AG04449 (cell line): ENCODE measurements at places on chromosomes 5 and 9.

- DNase-seq: no peak
These were observed 32.3 kb downstream of the OLFML2A start for GRCh38 chr9:124809211-124809610.

DNA sequence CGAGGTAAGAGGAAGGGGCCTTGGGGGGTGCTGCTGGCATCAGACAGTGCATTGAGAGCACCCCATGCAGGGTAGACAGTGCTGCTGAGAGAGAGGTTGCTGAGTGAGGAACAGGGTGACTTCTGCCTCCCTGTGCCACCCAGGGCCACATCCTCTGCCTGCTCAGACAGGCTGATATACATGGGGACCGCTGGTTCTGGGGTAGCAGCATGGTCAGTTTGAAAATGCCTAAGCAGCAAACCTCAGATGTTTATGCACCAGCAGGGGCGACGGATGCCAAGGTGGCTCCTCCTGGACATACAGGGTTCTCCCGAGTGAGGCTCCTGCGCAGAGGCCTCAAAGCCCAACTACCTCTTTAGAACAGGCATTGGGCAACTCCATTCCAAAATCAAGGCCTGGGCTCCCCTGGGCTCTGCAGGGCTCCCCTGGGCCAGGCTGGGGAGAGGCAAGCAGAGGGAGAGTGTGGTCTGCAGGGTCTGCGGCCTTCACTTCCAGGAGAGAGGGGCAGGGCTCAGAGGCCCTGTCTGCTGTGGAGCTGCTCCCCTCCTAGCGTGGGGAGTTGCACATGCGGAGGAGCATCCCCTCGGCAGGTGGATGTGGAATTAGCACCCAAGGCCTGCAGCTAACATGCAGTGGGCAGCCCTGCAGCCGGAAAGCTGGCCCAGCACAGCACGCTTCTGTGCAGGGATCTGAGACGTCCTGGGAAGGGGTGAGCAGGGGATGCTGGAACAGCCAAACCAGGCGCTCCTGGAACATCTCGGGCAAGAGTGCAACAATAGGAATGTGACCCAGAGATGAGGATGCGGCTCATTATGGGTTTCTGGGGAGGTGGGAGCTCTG is 46.5 kb downstream of the IRX2 start:
- DNase-seq: no peak

DNA sequence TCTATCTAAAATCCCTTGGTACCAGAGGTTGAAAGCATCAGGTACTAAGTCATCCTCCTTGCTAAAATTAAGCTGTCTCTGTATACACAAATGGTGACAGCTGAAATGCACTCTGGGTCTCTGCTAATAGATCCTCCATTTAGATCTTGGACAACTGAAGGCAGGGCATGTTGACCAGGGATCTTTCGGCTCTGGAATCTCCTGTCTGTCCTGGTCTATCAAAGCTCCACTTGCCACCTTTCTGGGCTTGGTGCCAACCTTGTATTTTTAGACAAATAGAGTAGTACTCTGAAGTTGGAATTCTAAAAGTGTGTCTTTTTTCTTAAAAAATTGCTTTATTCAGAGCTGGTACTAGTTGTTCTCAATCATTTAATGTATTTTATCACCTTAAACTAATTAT is 135.2 kb upstream of the HMHB1 start:
- DNase-seq: no peak

DNA sequence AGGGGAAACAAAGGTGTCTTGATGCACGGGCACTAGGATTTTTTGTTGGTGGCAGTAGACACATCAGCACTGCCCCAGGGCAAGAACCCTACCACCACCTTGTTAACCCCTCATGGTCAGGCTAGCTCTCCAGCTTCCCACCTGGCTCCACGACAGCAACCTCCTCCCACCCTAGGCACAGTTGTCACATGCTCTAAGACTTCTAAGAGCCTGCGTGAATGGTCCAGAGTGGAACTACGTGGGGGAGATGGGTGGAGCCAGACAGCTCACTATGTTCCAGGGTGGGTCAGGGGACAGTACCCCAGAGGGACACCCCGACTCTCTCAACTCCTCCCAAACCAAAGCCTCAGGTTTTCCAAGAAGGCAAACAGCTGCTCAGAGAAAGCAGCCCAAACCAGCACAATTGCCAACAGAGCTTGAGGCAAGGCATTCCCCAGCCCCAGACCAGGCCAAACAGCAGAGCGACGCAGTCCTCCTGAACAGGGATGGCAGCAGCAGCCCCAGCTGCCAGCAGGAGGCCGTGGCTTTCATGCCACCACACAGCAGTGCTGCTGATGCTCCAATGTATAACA is 78.0 kb downstream of the NRG2 start:
- no peak for DNase-seq

- no peak for DNase-seq
These were observed 7.9 kb upstream of the IER5L start for GRCh38 chr9:129185991-129186390.

DNA sequence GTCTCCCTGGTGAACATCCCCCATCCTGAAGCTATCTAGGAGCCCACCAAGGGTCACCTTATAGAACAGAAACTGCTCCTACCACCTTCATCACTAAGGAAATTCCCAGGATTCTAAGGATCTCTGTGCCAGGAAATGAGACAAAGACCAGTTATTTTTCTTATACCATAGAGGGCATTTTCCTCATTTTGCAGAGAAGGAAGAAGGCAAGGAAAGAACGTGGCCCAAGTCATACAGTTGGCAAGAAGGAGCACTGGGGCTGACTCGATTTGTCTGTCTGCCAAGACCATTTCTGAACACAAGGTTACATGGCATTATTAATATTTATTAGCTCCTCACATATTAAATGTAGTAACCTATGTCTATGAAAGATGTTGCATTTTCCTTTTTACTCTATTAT is 49.6 kb upstream of the TNFSF15 start:
- DNase-seq: no peak

GRCh38 chr5:170171811-170172210 is 61.0 kb upstream of the C5orf58 start:
- DNase-seq: no peak

DNA sequence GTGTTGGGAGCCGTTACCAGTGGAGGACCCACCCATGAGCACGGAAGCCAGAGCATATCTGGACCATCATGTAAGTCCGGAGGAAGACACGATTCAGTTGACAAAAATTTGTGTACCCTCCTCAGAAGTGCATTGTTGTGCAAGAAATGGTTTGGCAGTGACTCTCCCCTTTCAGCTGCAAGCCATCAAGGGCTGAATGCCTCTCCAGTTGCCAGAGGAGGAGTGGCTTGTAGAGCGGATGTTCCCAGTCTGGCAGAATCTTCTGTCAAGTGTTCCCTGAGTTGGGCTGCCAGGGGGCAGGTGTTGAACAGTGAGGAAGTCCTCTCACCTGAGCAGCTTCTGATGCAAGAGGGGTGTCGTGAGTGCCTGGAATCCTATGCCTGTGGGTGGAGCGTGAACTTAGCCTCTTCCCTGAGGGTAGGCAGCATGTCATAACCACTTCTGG is 27.6 kb upstream of the CDKN2AIPNL start:
- peak; percentile 94 for DNase-seq

DNA sequence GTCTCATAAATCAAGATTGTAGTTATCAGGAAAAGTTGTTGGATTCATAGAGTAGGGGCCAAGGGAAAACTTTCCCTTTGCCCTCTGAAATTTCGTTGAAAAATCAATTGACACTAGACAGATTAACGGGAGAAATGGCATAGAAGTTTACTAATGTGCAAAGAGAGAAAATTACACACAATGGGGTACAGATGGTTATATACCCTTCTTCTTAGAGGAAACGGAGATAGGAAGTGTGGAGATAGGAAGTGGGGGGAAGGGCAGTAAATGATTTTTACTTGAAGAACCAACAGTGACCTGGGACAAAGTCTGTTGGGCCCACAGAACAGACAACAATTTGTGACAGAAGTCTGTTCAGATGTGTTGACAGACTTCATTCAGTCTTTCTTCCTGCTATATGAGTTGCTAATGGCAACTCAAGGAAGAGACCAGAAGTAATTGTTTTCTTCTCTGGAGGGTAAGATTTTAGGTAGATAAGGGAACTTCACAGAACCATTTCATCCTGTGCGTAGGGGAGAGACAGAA is 177.9 kb downstream of the C9orf152 start:
- no peak for DNase-seq

DNA sequence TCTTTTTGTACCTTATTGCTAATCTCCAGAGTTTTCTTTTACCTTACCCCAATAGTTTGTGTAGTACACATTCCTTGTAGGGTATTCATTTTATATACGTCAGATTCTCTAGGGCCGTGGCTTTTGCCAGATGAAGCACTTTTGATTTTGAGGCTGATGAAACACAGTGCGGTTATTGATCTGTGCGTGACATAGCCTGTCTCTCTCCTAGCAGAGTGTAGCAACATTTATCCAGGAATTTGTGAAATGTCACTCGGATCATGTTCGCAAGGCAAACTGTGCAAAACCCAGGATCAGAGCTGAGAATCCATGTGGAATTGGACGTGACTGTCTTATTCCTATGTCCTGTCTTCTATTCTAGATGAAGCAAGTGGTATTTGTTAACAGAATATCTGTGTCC is 142.0 kb upstream of the SH3GL2 start:
- DNase-seq: no peak

GRCh38 chr5:76476474-76477038 is 73.5 kb downstream of the IQGAP2 start:
- DNase-seq: no peak

DNA sequence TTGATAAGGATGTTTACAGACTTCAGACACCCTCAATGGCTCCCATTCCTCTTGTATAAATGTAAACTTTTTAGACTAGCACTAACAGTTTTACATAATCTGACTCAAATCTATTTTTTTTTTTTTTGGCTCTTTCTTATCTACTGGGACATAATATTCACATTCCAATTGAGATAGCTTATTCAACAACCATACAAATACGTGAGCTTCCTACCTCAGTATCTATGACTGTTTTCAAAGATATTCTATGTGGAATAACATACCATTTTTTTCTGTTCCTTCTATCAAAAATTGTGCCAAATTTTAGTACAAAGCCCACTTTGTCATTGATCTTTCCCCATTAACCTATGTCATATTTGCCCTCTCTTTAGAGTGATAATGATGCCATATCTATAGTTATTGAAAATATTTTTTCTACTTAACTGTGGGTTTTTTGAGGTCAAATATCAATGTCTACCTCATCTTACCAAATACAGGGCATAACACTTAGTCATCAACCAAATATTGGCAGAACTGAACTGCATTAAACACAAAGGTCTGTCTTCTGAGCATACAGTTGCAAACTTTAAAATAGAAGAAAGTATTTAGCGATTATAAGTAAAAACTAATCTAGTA is 482.6 kb downstream of the PTPRD start:
- DNase-seq: no peak

GRCh38 chr9:69122082-69122548 is 52.0 kb upstream of the TJP2 start:
- DNase-seq: no peak

DNA sequence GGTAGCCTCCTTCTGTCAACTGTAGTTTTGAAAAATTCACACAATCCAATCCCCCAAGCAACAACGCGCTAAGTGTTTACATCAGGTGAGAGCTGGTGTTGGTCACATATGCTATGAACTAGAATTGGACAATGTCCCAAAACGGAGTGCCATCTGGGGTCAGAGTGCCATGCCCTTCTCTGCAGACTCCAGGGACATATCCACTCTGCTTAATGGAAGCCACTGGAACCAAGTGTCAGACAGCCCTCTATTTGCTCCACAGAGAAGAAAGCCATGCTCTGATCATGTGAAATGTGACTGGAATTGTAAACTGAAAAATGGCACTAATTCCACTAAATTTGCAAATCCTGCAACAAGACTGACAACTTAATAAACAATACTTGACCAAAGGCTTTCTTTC is 12.2 kb downstream of the ABCA1 start:
- no peak for DNase-seq

- DNase-seq: no peak
These were observed 420.1 kb upstream of the MEF2C start for GRCh38 chr5:89303033-89303480.

DNA sequence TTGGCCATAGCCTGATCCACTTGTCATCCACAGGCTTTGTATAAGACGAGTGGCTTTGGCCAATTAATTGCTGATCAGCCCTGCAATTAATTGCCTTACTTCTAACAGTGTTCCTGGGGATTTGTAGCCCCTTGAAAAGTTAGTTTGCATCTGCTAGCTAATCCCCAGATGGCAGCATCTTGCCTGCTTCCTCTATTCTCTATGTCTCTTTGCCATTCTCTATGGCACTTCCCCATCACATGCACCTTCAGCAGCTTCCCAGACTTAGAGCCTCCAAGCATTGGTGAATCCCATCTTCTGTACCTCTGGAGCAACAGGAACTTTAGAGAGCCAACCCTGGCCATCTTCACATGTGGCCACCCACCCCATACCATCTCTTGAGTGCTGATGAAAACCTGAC is 197.0 kb upstream of the DMAC1 start:
- no peak for DNase-seq

DNA sequence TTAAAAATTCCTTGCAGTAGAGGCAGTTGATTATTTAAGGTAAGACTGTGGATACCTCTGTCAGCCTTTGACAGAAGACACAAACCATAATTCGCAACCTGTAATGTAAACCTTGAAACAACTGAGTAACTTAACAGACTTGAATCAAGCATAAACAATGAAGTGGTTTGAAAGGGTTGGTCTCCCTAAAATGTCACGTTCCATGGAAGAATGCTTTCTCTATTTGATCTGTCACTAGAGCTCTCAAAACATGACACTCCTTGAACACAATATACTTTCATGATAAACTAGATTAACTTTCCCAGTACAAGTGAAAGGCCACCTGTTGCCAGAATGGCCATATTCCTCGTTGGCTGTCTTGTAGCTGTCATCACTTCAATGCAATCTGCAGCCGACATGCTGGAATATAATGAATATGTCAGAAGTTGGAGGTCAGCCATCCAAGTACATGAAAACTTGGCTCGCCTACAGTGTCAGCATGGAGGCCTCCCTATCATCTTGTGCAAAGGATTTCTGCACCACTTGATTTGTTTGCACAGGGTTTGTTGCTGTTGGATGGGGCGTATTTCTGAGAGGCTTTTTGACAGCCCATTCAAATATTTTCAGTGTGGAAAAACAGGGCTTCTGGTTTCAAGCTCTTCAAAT is 228.0 kb downstream of the TLE4 start:
- DNase-seq: peak; percentile 19

DNA sequence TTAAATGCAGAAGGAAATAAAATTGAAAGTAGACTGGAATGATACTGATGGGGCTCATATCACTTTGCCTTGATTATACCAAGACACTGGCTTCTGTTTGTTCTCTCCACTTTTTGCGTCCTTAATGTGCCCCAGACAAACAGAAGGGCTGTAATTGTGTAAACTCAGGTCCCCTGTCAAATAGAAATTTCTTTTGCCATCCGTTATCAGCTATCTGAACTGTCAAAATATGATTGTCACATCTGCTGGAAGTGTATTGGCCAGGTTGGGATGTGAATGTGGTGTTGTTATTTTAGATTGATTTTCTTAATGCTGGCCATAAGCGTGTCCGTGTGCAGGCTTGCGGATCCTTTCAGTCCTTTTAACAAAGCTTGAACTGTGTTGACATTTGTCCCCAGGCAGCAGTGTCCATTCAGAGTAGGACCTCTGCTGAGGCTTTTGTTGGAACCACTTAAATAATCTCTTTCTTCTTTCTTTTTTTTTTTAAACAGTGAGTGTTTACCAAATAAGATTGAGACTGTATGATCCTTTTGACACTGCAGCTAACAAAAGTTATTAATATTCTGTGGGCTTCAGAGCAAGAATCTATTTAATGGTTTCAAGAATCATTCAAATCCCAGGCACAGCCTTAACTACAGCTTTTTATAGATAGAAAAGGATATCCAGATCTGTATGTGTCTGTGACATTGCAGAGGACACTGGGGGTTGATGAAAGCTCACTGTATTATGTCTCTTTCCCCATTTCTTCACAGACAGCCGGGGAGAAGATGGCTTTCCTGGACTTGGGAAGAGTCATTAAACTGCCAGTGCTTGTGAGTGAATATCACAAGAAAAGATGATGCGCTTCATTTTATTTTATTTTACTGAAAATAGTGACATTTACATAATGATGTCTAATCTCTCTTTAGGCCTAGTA is 171.7 kb downstream of the ZNF608 start:
- no peak for DNase-seq
